SK-MEL-5 (cell line): ENCODE measurements at places on chromosomes 4 and X. TPM values are rescaled to one million over a fixed set of nuclear protein-coding genes. Genes with fewer than 3 reads are reported as not detected.

GRCh38 chrX:112085149-112085548 is 2.6 kb upstream of the TRPC5 start:
- DNase-seq = no peak

- no peak for DNase-seq
Observed at GRCh38 chr4:1887052-1887451, 15.9 kb downstream of the NSD2 start.

DNA sequence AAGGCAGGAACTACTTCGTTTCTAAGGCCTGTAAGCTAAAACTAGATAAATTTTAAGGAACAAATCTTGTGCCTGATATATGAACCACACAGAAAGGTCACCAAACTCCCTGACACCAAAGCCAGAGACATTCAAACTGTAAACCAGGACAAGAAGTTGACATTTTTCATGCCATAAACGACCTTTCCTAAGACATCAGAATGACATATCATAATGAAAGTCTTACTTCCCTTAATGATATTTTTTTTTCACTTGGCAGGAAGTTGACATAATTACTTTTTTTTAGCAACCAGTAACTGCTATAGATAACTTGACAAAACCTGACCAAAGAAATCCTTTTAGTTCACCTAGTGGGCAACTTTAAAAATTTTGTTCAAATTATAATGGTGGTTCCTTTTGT is 231.5 kb upstream of the AGTR2 start:
- no peak for DNase-seq

Gene LANCL3
- not detected in 2 replicates for total RNA-seq

DNA sequence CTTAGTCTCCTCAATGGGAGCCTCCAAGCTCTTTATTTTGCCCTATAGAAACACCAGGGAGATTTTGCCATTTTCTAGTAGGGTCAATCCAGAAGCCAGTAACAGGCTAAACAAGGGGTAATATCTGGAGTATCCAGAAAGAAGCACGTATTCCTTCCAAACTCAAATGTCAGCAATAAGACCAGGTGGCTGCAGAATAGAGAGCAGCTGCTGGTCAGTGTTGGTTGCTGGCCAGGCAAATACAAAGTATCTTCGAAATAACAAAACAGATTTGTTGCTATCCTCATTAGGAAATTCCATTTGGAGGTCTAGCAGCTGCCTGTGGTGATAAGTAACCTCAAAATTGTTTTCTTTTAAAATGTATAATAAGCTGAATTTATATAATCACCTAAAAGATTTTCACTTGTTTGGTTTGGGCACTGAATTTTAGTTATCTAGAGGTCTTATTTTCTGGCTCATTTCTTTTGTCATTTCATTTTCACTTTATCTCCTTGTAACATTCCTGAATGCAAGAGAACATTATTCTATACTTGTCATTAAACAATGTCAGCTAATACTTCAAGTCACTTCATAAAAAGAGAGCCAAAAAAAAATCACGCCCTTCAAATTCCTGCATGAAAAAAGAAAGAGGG is 320.6 kb downstream of the DTHD1 start:
- DNase-seq = no peak

- DNase-seq = peak; percentile 77
Observed at GRCh38 chr4:174714393-174715211, 114.4 kb downstream of the GLRA3 start.

DNA sequence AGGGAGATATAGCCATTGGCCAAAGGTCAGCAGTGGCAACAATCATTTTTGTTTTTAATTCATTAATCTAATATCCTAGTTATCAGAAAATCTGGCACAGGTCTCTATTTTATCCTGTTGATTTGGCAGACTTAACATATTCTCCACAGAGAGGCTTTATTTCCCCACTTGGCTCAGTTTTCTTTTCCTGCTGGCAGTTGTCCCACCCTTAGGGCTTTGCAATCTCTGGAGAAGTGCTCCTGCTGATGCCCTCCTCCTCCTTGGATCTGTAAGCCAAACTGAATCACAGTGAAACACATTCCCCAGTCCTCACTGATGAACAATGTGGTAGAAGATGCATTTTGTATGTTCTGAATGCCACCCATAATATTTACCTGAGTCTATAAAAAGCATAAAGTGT is 889.7 kb downstream of the PDHA2 start:
- no peak for DNase-seq

DNA sequence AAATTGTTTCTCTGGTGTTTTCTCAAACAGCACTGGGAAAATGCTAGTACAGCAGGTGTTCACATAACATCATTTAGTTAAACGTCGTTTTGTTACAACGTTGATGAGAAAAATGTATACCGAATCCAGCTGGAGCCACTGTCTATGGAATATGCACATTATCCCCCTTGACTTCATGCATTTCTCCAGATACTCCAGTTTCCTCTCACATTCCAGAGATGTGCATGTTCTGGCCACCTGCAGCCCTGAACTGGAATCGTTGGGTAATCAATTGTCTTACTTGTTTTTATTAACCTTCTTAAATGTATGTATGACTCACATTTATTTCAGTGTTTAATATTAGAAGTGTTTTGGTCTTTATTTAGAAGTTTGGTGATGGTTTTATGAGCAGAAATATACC is 18.4 kb upstream of the ODAM start:
- DNase-seq = no peak

- no peak for DNase-seq
Observed at GRCh38 chr4:162682651-162683050, 484.0 kb downstream of the NAF1 start.

DNA sequence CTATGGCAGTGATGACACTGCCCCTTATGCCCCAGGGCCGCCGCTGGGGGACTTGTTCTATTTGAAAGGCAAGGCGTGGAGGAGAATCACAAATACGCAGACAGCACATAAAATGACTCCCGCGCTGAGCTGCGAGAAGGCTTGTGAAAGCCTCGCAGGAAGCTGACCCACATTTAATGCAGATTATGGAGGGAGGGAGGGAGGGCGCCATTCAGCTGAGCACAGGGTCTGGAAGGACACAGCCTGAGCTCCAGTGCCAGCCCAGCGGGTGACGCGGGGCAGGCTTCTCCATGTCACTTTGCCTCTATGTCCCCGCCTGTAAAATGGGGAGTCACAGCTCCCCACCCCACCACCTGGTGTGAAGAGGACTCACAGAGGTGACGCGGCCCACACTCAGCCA is 14.3 kb downstream of the ABLIM2 start:
- no peak for DNase-seq

Gene TMEM31
- not detected in 2 replicates for total RNA-seq

Gene BTC
- total RNA-seq = 0.16 and 0.18 TPM in 2 replicates

- no peak for DNase-seq
Observed at GRCh38 chr4:159360549-159360948, 257.7 kb downstream of the RAPGEF2 start.
